ENCODE measurements at places on chromosomes 6 and 20.

DNA sequence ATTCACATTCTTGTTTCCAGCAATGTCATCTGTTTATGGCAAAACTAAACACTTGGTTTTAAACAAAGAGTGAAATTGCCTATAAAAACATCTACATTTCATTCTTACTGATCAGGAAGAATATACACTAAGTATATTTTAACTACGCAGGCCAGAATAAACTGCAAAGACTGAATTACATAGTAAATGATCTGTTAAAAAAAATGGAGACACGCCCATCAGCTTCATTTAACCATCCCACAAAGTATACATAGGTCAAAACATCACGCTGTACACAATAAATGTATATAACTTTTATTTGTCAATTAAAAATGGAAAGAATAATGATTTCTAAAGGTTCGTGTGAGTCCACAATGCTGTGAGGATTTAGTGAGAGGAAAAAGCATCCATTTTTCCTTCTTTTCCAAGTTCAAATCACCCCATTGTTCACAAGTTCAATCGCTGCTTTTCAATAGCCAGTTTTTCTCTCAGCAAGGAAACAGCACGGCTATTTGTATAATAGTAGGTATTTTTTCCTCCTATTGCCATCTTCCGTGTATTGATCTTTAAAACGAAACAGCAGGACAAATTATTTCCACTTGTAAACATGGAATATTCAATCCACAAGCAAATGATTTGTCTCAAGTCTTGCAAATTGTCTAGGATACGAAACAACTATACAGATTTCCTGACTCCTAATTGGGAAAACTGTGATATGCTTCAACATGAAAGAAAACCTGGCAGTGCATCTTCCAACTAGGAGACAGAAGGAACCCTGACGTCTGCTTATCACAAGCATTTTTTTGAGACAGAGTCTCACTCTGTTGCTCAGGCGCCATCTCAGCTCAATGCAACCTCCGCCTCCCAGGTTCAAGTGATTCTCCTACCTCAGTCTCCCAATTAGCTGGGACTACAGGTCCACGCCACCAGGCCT lies 10.6 kb downstream of the SFT2D1 start:
- no peak for DNase-seq

- DNase-seq = no peak
Observed at GRCh38 chr6:132919045-132919860, 104.9 kb downstream of the RPS12 start.

DNA sequence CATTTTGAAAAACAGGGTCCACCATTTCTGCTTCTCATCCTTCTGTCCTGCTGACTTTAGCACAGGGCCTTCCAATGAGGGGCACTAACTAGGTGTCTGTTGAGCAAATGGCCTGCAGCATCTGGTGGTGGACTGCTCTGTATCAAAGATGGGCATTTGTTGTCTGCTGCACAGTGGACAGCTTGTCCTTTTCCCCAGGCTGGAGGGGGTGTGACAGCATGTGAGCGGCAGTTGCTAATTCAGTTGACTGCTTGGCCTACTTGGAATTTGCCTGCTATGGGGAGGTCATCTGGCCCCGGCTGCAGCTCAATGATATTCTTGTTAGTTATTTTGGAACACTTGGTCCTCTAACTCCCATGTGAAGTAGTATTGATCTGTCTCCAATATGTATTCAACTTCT lies 93.7 kb downstream of the SH3BGRL2 start:
- DNase-seq = no peak

GRCh38 chr6:4180652-4181255 lies 45.4 kb upstream of the ECI2 start:
- DNase-seq = no peak

GRCh38 chr6:168288781-168289570 lies 30.6 kb downstream of the DACT2 start:
- DNase-seq = no peak

GRCh38 chr6:157808405-157808950 lies 14.6 kb upstream of the SNX9 start:
- no peak for DNase-seq

DNA sequence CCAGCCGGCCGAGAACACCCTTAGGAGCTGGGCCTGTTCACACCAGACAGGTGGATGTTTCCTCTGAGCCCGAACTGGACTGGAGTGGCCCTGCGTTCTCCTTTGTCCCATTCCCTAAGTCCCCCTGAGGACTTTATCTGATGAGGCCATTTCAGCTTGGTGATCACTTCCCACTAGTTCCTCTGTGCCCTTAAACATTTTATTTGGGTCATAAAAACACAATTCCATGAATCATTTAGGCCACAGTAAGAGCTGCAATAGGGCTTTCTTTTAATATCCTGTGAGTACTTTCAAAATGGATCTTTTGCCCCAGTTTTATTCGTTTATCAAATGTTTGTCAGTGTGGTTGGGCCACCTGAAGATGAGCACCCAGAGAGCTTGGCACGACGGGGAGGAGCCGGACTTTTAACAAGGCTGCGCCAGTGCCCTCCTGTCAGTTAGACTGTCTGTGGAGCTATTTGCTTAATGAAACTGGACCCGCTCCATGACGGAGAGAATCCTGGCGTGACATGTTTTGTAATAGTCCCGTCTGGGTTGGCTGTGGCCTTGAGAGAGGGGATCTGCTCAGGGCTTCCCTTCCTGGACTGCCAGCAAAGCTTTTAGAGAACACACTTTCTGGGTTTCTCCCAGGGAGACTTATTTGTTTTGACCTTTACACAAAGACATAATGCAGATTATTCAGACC lies 53.5 kb downstream of the ZDHHC14 start:
- no peak for DNase-seq

DNA sequence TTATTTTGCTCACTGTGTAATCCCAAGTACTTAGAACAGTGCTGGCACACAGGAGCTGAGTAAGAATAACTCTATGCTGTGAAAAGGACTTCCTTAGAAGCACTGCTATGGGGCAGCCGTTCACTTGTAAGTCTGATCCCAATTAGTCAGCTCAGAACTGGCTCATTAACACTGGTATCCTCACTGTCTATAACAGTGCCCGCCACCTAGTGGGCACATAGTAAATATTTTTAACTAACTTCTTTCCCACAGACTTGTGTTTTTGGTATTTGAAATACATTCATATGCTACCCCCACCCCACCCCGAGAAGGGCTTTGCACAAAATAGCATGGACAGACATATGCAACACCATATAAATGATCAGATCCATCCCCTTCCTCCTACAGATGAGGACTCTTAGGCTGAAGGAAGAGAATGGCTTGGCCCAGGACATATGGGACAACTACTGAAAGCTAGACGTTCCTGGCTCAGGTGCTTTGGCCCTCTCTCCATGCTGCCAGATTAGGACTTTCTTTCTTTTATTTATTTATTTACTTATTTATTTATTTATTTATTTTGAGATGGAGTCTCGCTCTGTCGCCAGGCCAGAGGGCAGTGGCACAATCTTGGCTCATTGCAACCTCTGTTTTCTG lies 47.1 kb downstream of the DST start:
- DNase-seq = peak; percentile 7

GRCh38 chr6:75170691-75171560 lies 34.9 kb downstream of the COL12A1 start:
- DNase-seq = no peak

GRCh38 chr20:38001173-38001875 lies 31.9 kb downstream of the TTI1 start:
- no peak for DNase-seq

- no peak for DNase-seq
Observed at GRCh38 chr6:53258774-53259155, 90.0 kb downstream of the ELOVL5 start.

DNA sequence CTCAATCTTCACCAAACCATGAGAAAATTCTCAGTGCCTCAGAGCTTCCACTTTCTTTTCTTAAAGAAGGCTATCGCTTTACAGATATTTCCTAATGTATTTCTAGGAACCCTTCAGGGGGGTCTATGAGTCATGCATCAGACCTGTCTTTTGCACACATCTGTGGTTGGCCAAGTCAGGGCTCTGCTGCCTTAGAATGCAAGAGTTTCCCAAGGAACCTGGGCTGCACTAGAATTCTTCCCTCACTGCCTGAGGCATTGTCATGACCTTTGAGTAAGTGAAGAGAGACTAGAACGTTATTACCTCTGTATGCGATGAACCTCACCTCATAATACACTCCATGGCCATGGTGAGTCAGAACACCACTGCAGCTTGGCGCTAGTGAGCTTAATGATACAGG lies 365.0 kb upstream of the ID4 start:
- no peak for DNase-seq

- DNase-seq = no peak
Observed at GRCh38 chr6:679282-679681, 13.7 kb downstream of the EXOC2 start.
